ENCODE measurements at places on chromosomes 6 and 20. TPM values are rescaled to one million over a fixed set of nuclear protein-coding genes. Genes with fewer than 3 reads are reported as not detected.

GRCh38 chr20:48398506-48399449 is 429.0 kb downstream of the PREX1 start:
- DNase-seq: no peak

GSTA3 gene
- not detected for total RNA-seq

GPR6 gene
- total RNA-seq: not detected

DNA sequence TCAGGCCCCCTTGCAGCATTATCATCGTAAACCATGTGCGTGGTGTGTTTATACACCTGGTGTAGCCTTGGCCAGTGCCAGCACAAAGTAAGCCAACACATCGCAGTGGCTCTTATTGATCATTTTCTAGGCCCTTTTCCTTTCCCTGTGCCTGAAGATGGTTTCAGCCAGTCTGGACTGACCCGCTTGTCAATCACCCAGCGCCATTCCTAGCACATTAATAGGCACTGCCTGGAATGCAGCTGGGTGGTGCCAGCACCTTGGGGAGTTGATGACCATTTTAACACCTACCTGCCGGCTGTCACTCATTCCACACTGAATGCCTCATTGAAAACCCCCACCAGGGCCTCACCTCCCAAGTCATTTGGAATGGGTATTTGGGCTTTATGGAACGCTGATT is 4.9 kb upstream of the UQCC2 start:
- DNase-seq: no peak

DNA sequence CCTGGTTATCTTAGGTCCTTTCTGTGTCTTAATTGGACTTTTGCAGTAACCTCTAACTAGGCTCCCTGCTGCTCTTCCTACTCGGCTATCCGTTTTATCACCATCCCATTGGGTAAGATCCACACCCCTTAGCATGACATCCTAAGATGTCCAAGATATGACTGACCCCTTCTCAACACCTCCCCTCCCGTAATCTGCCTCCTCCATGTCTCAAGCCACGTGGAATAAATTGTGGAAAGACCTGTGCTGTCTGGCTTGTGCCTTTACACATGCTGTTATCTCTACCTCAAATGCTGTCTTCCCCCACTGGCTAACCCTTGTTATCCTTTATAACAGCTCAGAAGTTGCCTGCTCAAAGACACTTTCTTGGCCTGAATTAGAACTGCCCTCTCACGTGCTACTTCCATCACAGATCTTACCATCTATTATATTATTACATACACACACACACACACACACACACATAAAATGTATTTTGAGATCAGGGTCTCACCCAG is 26.5 kb downstream of the EIF2S2 start:
- no peak for DNase-seq
